Activated CD8-positive, alpha-beta memory T cell treated with anti-CD3 and anti-CD28 coated beads for 48 hours (primary cell): ENCODE measurements at places on chromosomes 6 and 20.

- no peak for DNase-seq
Observed at GRCh38 chr20:39660965-39661364, 698.8 kb downstream of the DHX35 start.

DNA sequence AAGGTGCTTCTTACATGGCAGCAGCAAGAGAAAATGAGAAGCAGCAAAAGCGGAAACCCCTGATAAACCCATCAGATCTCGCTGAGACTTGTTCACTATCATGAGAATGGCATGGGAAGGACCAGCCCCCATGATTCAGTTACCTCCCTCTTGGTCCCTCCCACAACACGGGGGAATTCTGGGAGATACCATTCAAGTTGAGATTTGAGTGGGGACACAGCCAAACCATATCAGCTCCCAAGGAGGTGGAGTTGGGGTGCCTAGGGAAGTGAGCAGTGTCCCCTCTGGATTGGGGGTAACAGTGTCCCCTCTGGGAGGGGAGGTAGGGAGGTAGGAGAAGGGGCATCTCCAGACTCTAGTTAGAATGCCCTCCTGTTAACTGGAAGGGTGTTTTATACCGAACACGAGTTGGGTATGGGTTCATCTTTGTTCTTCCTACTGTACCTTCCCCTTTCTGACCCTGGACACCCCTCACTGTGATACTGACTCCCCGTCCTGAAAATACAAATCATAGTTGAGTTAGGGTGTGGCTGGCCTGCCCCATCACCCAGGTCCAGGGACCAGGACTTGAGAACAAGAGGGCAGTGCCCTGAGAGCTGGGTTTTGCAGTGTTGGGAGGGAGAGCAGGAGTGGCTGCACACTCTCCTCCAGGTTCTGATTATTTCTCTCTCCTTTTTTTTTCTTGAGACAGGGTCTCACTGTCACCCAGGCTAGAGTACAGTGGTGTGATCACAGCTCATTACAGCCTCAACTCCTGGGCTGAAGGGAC is 62.0 kb downstream of the EFCAB8 start:
- no peak for DNase-seq

GRCh38 chr6:130105996-130106704 is 87.8 kb downstream of the L3MBTL3 start:
- DNase-seq, result no peak

GRCh38 chr6:127022302-127022701 is 96.2 kb upstream of the RSPO3 start:
- DNase-seq, result no peak

- DNase-seq, result no peak
Observed at GRCh38 chr20:3753098-3753497, 14.5 kb downstream of the ADISSP start.
